ENCODE measurements at places on chromosomes 3 and 15.

GRCh38 chr15:85889956-85890619 lies 95.4 kb upstream of the KLHL25 start:
- DNase-seq = no peak

DNA sequence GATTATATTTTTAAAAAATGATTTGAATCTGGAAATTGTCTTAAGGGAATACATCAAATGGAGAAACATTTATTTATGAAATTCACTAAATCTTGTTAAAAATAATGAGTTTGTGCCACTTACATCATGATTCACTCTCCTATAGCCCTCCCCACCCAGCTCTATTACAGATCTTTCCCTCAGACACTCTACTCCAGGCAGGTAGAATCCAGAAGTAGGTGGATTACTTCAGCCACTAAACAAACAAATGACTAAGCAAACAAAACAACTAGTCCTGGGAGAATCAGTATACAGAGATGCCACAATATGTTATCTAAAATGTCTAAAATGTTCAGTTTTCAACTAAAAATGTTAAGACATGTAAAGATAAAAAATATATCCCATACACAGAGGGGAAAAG lies 608.1 kb upstream of the UBE2E2 start:
- DNase-seq = no peak

- no peak for DNase-seq
Measured at GRCh38 chr15:47502041-47502440, 215.3 kb upstream of the SEMA6D start.

GRCh38 chr3:88542916-88543315 lies 393.2 kb downstream of the C3orf38 start:
- no peak for DNase-seq
